ENCODE measurements at places on chromosomes 6 and 20.

- no peak for DNase-seq
Measured at GRCh38 chr6:88137915-88138314, 28.2 kb downstream of the CNR1 start.

- DNase-seq, result no peak
Measured at GRCh38 chr6:155292711-155293110, 21.6 kb downstream of the TFB1M start.

DNA sequence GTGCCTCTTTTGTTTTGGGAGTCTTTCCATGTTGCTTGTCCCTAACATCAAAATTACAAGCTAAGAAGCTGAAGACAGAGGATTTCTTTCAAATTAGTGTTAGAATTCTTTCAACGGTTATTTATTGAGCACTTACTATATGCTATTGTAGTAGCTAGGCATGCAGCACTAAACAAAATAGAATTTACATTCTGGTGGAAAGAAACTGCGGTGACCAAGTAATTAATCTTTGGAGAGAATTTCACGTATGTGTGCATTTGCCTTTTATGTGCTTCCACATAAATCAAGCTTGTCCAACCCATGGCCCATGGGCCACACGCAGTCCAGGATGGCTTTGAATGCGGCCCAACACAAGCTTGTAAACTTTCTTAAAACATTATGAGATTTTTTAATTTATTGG, 33.0 kb upstream of the DUSP22 start:
- DNase-seq, result no peak

- DNase-seq, result no peak
Measured at GRCh38 chr20:19986419-19986818, 30.7 kb upstream of the NAA20 start.

DNA sequence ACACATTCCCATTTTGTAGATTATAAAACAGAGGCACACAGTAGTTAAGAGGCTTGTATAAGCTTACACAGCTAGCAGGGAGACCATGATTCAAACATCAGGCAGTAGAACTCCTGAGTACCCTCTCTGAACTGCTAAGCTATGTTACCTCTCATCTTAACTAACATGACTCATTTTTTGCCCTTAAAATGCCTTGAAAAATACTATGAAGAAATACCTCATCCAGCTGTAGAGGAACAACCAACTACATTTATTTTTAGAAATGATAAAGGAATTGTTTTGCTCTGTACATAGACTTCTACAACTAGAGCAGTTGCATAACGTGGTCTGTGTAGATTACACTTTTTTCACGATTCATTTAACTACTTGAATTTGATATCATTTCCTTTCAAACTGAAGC, 102.1 kb downstream of the FLRT3 start:
- DNase-seq, result no peak

DNA sequence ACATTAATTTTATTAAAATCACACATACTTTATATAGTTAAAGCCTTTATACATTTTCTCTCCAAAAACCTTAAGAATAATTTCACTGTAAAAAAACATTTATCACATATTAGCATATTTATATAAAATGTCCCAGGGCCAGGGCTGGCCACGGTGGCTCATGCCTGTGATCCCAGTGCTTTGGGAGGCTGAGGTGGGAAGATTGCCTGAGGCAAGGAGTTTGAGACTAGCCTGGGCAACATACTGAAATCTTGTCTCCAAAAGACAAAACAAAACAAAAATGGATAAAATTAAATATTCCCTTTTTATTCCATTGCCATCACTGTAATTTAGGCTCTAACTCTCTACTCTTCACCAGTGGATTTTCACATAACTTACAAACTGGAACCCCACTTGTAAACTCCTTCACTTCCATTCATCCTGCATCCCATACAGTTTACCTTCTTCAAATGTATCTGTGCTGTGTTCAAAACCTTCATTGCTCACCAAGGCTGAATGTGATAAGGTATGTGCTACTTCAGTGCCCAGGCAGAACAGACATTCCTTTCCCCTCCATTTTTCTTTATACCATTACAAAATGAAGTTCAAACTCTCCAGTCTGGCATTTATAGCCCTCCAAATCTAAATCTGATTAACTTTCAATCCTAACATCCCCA, 42.9 kb upstream of the PIM1 start:
- DNase-seq, result no peak

DNA sequence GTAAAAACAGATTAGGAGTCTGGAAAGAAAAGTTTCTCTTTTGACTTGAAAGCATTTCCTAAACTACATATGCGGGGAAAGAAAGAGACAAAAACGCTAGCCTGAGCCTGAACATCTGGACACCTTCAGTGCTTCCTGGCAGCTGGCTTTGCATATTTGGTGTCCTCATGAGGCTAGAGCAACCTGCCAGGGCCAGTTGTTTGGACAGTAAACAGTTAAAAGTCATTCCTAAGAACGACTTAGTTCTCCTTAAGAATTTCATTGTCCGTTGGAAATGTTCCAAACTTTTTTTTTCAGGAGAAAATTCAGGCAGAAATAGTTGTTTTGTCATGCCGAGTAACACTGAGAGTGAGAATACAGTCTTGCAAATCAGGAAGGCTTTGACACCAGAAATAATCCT, 199.8 kb downstream of the SMOC2 start:
- no peak for DNase-seq

DNA sequence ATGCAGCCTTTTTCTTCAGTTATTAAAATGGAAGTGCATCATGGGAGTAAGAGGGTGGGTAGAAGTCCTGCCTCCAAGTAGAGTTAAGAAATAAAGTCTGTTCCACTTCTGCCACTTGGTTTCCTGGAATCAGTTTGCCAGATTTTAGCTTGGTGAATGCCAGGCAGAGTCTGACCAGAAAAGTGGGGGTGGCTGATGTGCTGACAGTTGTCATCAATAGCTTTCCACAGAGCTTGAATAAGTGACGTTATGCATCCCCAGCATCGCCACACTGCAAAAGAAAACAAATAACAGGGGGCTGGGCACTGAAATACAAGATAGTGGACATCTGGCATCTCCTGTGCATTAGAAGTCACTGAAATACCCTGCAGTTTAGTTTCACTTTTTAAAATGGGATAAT, 30.8 kb upstream of the CEP162 start:
- peak; percentile 19 for DNase-seq

- peak; percentile 31 for DNase-seq
Measured at GRCh38 chr20:57498425-57499400, 26.2 kb downstream of the CTCFL start.

DNA sequence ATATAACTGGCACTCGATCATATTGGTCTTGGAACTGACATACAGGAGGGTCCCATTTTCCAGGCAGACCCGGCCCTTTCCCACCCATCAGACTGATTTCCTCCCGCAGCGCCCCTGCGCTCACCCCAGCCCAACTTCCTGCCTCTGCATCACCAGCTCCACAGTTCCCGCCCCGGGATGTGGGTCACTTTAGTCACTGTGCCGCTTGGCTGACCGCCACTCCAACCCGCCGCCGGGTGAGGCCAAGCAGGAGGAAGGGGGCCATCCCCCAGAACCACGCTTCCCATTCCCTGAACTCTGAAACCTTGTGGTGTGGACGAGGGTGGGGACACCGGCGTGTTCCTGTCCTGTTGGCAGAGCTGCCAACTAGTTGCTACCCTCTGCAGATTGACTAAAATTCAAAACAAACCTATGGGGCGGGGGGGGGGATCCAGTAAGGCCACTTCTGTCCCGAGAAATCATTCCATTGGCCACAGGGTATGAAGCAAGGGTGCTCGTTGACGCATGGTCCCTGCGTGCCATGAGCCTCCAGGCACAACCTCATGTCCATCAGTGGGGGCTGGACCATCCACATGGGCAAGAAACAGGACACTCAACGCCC, 12.3 kb downstream of the TGM2 start:
- DNase-seq, result no peak

DNA sequence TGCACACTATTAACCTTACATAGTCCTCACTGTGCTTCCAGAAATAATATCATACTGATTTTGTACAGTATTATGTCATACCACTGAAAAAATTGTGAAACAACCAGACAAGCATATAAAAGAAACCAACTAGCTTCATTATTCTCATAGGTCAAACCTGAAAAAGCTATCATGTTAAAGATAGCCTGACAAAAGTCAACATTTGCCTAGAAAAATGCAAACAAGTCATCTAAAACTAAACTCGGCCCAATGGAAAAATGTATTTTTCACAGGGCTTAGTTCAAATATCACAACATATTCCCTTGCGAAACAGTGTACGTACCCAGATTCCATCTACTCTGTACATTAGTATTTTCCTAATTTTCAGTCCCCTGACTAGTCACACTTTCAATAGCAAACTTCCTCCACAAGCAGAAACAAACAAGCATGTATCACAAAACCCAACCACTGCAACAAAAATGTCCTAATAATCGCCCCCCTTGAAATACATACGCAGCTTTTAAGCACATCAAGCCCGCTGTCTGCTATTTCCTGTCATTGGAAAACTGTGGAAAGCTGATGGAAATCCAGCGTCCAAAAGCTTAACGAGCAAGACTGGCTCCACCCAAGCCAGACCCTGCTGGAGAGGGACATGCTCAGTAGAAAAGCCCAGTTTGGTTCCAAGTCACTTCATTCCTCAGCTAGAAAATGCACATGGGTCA, 93.1 kb downstream of the EPB41L2 start:
- no peak for DNase-seq

- no peak for DNase-seq
Measured at GRCh38 chr6:81590314-81590691, 162.2 kb downstream of the TENT5A start.

- no peak for DNase-seq
Measured at GRCh38 chr20:35237486-35237885, 11.0 kb downstream of the MMP24 start.
